ENCODE measurements at places on chromosomes 3 and 15.

- DNase-seq: no peak
Observed at GRCh38 chr3:30984855-30985749, 90.6 kb upstream of the GADL1 start.

GRCh38 chr3:82186017-82186416 is 424.6 kb upstream of the GBE1 start:
- no peak for DNase-seq

DNA sequence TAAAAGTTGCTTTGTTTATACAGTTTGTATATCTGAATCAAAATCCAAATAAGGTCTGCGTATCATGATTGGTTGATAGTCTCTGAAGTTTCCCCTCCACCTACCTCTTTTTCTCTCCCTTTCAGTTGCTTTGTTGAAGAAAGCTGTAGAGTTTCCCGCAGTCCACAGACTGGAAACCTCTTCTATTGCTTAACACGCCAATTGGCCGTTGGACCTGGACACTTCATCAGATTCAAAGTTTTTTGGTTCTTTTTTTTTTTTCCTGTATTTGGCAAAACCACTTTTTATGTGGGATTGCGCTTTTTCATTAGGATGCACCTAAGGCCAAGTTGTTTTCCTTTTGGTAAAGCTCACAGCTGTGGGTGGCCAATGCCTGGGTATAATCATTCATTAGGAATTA is 14.5 kb upstream of the TM4SF1 start:
- no peak for DNase-seq

- no peak for DNase-seq
Observed at GRCh38 chr3:119237299-119237698, 3.4 kb downstream of the B4GALT4 start.

All from NCI-H774 (cell line).